ENCODE measurements at places on chromosomes 4 and X.

- DNase-seq: no peak
Observed at GRCh38 chrX:40952855-40953254, 132.4 kb upstream of the USP9X start.

- DNase-seq: peak; percentile 27
Observed at GRCh38 chrX:154136627-154137161, 7.3 kb upstream of the OPN1LW start.

DNA sequence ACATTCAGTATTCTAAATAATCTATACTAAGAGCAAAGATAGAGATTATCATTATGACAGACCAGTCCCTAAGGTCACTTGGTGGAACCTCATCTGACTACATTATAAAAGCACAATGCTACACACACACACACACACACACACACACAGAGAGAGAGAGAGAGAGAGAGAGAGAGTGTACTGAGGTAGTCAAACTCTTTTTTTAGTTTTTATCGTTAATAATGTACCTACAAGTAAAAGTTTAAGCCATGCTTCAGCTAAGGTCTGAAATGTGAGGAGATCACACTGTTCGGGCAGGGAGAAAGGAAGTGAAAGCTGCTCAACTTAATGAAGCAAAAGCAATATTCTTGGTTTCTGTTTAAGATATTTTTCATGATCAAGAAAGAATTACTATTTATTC is 75.8 kb upstream of the CCDC160 start:
- DNase-seq: no peak

- no peak for DNase-seq
Observed at GRCh38 chr4:114025176-114025777, 45.8 kb upstream of the ARSJ start.

DNA sequence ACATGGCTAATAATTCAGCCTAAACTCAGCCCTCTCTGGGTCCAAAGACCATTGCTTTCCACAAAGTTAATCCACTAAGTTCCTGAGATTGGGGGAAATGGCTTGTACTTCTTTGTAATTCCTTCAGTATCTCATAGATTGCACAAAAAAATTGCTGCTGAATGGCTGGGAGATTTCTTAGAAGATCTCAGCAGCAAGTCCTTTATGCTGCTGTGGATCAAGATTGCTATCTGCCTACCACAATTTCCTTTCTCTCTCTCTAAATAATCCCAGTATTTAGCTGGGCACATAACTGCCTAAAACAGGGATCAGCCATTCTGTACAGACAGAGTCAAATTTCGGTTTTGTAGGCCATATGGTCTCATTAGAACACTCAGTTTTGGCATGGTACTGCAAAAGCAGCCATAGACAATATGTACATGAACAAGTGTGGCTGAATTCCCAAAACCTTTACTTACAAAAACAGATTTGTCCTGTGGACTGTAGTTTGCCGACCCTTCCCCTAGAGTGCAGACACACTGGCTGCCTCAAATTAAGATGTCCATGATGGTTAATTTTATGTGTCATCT is 18.5 kb upstream of the HOPX start:
- DNase-seq: no peak

DNA sequence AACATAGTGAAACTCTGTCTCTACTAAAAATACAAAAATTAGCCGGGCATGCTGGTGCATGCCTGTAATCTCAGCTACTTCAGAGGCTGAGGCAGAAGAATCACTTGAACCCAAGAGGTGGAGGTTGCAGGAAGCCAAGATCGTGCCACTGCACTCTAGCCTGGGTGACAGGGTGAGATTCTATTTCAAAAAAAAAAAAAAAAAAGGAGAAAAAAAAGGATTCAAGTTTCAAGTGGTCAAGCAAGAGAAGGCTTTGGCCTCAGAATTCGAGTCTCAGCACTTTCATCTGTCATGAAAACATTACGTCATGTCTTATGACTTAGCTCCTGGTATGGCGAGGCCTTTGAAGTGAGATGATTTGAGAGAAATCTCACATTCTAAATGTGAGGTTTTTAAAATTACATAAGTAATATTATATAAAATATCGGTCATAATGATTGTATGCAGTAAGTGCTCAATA is 21.2 kb upstream of the DHRSX start:
- DNase-seq: no peak

DNA sequence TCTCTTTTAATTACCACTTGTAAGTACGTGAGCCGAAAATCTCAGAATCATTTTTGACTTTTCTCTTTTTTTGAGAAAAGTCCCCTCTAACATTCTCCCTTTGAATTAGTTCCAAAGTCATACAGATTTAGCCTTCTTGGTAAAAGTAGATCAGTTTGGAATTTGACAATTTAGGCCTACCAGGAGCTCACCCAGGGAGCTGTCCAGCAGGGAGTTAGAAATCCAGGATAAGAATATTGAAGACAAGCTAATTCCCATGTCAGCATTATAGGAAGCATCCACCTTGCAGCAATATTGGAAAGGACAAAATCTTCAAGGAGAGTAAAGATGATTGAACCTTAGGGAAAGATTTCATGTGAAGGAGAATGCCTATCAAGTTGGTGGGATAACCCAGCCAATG is 352.2 kb upstream of the CPEB2 start:
- no peak for DNase-seq

GRCh38 chr4:8015512-8015911 is 75.9 kb upstream of the AFAP1 start:
- no peak for DNase-seq
